ENCODE measurements at places on chromosomes 3 and 15.

DNA sequence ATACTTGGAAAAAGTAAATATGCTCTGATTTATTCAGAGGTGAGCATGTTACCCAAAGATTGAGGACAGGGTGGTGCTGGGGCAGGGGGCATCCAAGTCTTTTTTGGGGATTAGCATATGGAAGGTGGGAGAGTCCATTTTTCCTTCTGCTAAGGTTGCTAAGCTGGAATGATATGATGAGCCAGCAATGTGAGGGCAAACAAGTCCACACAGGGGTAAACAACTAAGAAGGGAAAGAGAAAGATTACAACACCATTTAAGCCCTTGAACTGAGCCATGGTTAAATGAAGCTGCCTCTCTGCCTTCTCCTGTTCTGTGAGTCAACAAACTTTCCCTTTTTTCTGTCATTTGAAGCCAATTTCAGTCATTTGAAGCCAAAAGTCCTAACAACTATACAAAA lies 89.0 kb downstream of the RPL22L1 start:
- no peak for DNase-seq

GRCh38 chr15:85754989-85755388 lies 39.7 kb downstream of the KLHL25 start:
- DNase-seq: no peak

GRCh38 chr15:96070636-96071035 lies 259.9 kb upstream of the NR2F2 start:
- no peak for DNase-seq

DNA sequence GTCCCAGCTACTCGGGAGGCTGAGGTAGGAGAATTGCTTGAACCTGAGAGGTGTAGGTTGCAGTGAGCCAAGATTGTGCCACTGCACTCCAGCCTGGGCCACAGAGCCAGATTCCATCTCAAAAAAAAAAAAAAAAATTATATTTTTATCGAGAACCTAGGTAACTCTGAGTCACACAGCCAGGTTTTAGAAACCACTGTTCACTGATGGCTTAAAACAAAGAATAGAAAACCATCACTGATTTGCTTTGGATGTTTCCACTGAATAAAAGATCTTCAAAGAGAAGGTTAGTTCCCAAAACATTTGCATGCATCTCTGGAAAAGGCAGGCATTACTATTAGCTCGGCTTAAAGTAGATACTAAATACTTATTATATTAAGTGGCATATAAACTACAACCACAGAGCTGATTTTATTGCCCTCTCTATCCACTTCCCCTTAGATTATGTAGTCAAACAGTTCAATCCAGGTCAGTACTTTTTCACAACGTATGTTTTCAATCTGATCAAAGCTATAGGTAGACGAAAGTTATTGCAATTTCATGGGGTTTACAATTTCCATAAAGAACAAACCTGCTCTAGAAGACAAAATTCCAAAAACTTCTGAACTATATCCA lies 1.4 kb downstream of the B4GALT4 start:
- no peak for DNase-seq
